ENCODE measurements at places on chromosomes 12 and 14. TPM values are rescaled to one million over a fixed set of nuclear protein-coding genes. Genes with fewer than 3 reads are reported as not detected.

The ING4 gene
- total RNA-seq = 51.2 TPM

The ACRBP gene
- 0.49 TPM for total RNA-seq

The SLC16A7 gene
- 38.2 TPM for total RNA-seq

The POTEG gene
- total RNA-seq = not detected

DNA sequence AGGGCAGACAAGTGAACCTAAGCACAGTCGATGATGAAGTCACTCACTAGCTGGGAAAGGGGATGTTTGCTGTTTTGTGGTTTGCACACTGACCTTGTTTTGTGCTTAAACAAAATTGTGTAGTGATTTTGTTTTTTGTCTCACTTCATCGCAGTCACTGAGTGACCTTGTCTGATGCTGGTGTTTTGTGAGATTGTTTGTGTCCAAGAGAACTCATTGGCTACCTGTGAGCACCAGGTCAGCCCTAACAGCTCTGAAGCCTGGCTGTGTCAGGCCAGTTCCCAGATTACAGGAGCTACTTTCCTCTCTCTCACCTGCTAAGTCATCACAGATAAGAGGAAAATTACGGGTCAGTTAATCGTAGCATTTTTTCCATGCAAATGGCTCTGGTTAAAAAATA, 3.9 kb upstream of the ESYT1 start:
- no peak for DNase-seq

- no peak for DNase-seq
Observed at GRCh38 chr12:46181465-46181864, 87.4 kb downstream of the SLC38A1 start.

GRCh38 chr12:77938301-77938700, 107.6 kb downstream of the NAV3 start:
- DNase-seq = no peak

GRCh38 chr12:62472472-62472871, 5.8 kb downstream of the MON2 start:
- no peak for DNase-seq

DNA sequence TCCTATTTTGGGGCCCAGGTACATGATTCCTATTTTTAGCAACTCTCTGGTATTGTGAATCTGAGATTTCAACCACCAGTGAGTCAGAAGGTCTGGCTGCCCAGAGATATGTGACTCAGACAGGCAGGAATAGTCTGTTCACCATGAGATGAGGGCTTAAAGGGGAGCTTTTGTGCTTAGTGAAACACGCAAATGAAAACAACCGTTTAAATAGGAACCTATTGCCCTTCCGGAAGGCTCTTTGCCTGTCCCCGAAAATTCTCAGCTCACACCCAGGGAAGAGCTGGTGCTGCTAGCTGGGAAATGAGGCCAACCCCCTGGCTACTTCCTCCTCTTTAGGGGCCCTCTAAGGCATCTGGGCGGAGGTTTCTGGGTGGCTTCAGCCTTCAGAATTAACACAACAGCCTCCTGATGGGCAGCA, 283.6 kb downstream of the CACNA1C start:
- DNase-seq = peak; percentile 94

DNA sequence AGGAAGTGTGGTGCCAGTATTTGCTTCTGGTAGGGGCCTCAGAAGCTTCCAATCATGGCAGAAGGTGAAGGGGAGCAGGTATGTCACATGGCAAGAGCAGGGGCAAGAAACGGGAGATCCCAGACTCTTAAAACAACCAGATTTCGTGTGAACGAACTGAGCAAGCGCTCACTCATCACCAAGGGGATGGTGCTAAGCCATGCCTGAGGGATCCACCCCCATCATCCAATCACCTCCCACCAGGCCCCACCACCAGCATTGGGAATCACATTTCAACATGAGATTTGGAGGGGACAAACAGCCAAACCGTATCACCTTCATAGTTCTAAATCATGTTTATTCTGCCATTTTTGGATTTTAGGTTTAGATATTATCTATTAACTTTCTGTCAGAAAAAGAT, 140.9 kb downstream of the TGFB3 start:
- no peak for DNase-seq

Measured in fibroblast of the aortic adventitia (primary cell).